ENCODE measurements at places on chromosomes 1 and 21.
A peak's percentile ranks its signal among the peaks of the same experiment; 100 is the strongest.

DNA sequence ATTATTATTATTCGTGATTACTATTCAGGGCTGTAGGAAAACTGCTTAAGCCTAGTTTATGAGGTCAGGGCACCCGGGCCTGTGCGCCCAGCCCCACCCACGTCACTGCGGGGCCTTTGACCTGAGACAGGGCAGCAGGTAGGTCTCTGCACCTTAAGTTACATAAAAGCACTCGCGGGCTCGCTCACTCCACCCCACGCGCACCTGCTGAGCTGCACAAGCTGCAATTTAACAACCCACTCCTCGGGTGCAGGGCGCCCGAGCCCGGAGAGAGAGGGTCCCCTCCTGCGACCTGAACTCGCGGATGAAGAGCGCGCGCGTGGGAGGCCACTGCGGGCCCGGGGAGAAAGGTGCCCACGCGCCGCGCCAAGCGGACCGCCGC lies 477 bp downstream of the ICMT start:
- peak; percentile 10 for DNase-seq

- no peak for DNase-seq
Measured at GRCh38 chr1:230612651-230613050, 29.6 kb upstream of the COG2 start.

- DNase-seq = no peak
Measured at GRCh38 chr1:66346057-66346795, 187.7 kb upstream of the SGIP1 start.

- no peak for DNase-seq
Measured at GRCh38 chr1:48030696-48031365, 33.6 kb upstream of the TRABD2B start.

DNA sequence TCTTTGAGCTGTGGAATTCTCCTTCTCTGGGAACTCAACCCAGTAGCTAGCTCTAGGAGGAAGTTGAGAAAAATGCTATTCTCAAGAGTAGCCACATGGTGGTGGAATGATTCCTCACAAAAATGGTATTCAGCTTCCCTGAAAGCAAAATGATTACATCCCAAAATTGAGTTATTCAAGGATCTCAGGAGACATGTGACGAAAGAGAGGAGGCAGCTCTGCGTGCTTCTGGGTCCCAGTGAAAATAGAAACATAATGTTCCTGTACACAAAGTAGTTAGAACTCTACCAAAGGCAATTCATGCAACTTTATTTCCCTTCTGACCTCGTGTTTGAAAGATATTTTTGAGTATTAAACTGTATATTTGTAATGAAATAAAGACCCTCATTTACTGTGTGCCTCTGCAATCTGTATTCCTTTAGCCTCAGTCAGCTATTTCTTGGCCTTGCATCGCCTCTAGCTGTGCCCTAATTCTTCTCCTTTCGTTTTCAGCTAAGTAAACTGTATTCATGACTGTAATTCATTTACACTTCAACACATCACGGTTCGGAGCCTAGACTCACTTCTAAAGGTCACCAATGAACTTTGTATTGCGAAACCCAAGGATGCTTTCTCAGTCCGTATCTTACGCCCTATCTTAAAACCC lies 167.3 kb downstream of the FASLG start:
- peak; percentile 38 for DNase-seq

GRCh38 chr21:41282412-41282811 lies 34.2 kb upstream of the FAM3B start:
- no peak for DNase-seq

DNA sequence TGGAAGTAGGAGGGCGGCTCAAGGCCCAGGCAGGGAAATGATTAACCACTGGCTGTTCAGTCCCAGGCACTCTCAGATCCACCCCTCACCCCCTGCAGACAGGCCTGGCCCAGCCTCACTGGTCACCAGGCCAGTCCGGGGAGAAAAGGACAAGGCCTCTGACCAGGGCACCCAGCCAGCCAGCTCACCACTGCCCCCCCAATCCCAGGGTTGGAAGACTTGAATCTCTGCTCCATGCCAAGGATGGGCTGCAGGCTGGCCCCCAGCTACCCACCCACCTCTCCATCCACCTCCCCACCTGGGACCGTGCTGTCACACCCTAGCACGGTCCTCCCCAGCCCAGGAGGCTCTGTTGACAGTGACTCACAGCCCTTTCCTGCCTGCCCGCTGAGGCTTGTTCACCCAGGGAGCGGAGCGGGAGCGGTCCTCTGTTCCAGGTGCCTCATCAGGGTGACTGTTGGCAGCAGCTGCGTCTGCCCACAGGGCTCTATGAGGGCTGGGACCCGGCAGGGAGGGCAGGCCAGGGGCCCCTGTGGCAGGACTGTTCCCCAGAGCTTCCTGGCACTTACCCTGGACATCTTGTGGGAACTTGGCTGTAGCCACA lies 2.2 kb downstream of the LAD1 start:
- no peak for DNase-seq

DNA sequence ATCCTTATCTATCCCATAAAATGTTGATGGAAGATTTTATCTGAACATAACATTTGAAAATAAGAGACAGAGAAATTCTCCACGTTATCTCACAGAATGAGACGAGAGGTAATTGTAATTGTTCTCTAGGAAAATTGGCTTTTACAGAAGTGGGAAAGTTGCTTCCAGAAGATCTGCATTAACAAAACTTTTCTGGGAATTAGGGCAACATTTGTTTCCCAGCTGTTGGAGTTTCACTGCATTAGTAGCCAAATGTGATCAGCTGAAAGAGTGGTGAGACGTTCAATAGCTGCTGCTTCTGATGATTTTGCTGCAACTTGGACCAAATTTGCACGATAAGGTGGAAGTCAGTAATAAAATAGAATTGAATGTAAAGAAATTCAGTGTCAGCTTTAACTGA lies 7.6 kb downstream of the CHODL start:
- no peak for DNase-seq

GRCh38 chr1:32716312-32717148 lies 14.0 kb upstream of the SYNC start:
- DNase-seq = peak; percentile 53

DNA sequence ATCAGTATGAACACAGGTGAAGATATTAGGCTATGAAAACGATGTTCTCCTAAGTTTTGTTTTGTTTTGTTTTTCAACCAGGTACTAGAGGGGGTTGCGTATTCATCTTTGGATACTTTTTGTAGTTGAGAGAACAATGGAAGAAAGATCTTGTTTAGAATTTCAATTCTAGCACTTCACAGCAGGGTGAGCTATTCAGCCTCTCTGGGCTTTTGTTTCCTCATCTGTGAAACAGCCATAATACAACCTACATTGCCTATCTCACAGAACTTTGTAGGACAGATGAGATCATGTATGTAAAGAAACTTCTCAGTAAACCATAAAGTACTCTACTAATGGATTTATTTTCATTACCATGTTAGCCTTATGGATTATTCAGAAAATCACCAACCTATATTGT lies 199.5 kb downstream of the GPATCH2 start:
- DNase-seq = no peak

DNA sequence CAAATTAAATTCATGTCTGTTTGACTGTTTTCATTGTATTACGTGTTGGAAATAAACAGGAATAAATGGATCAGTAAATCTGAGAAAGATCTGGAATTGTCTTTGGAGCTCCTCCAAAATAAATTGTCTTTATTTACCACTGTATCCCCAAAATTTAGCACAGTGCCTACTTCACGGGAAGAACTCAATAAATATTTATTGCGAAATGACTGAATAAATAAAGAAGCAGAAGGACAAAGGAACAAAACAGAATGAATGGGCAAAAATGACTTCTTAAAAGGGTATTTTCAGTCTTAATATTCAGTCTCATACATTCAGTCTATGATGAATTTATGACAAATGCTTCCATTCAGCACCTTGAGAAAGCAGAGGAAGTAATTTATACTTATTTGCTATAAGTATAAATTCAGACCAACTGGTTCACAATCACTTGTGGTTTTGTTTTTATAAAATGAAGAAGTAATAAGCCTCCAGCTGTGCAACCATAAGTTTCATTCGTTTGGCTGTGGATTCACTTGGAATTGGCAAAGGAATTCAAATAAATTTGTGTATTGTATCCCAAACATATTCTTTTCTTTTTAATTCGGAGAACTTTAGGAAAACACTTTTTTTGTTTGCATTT lies 19.2 kb upstream of the PRKAA2 start:
- no peak for DNase-seq

GRCh38 chr1:222627232-222627631 lies 9.3 kb downstream of the MIA3 start:
- no peak for DNase-seq

GRCh38 chr1:182129398-182129797 lies 67.9 kb upstream of the ZNF648 start:
- no peak for DNase-seq

- DNase-seq = no peak
Measured at GRCh38 chr1:219574484-219575087, 38.3 kb downstream of the ZC3H11B start.

- peak; percentile 93 for DNase-seq
Measured at GRCh38 chr1:153967107-153967999, at the start of gene CREB3L4. Gene CREB3L4 (plus strand): TSS chr1:153967902. CDS start chr1:153968526, 624 bp downstream.

DNA sequence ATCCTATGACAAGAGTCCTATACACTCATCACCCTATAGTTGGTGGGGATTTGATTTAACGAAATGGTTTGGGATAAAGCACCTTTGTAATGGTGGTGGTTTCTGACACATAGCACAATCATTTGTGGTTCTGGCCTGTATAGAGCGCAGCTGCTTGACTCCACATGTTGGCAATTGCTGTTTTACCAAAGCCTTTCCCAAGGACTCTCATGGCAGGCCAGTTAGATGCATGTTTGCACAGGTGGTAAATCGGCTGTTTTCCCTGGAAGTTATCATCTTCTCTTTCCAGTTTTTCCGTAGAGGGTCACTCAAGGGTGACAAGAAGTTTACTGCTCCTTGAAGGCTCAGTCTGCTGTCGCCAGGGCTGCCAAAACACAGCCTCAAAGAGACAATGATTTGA lies 17.1 kb upstream of the XPR1 start:
- no peak for DNase-seq

DNA sequence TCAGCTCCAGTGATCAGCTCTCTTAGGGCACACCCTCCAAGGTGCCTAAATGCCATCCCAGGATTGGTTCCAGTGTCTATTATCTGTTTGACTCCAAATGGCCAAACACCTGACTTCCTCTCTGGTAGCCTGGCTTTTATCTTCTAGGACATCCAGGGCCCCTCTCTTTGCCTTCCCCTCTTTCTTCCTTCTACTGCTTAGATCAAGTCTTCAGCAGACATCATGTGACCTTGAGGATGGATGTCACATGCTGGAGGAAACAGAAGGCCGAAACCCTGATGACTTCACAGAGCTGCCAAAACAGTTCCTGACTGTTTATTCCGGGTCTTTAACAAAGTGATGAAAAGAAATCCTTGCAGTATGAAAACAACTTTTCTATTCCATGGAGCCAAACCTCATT lies 24.4 kb upstream of the WDR26 start:
- DNase-seq = no peak

DNA sequence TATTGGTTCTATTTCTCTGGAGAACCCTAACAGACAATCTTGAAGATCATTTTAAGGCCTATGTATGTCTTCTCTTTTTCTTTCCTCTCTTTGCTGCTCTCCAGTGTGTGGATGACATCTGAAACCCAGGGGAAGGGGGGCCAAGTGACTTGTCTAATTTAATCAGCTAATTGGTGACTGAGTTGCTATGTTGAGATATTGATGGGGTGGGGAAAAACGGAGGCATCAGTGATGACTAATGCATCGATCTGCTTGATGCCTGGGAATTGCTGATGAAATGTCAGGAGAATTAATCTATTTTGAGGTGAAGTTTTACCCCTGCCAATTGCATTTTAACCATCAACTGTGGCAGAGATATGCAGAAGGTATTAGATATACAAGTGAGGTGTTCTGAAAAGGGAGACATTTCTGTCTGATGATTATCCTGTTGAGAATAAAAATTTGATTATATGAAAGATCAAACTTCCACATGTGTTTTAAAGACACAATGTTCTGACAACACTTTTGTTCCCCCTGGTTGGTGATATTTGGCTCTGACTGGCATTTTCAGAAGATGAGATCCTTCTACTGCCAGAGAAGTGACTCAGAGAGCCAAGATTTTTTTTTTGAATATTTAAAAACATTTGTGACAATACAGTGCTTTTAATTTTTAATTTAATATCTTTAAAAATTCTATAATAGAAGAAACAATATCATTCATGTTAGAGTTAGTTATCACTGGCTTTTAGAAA lies 18.7 kb upstream of the PTGFR start:
- DNase-seq = no peak

DNA sequence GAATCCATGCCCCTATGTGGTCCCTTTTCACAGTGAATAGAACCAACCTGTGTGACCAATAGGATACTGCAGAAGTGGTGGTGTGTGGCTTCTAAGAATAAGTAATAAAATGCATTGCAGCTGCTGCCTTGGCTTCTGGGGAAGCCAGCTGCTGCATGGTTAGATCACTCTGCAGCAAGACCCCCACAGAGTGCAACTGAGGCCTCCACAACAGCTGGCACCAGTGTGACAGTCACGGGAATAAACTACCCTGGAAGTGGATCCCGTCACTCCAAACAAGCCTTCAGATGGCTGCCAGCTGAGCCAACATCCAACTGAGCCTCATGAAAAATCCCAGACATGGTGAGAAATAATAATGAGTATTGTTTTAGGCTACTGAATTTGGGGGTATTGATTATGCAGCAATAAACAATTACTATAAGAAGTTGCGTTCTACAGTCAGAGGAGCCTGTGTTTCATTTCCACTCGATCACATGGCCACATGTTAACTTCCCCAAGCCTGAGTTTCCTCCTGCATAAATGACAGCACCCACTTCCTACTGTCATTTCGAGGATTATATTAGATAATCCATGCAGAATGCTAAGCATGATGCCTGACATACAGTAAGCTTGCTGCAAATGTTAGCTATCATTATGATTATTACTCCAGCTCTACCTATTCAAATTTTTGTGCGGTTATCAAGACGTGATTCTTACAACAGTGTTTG lies 20.8 kb upstream of the COG2 start:
- no peak for DNase-seq

DNA sequence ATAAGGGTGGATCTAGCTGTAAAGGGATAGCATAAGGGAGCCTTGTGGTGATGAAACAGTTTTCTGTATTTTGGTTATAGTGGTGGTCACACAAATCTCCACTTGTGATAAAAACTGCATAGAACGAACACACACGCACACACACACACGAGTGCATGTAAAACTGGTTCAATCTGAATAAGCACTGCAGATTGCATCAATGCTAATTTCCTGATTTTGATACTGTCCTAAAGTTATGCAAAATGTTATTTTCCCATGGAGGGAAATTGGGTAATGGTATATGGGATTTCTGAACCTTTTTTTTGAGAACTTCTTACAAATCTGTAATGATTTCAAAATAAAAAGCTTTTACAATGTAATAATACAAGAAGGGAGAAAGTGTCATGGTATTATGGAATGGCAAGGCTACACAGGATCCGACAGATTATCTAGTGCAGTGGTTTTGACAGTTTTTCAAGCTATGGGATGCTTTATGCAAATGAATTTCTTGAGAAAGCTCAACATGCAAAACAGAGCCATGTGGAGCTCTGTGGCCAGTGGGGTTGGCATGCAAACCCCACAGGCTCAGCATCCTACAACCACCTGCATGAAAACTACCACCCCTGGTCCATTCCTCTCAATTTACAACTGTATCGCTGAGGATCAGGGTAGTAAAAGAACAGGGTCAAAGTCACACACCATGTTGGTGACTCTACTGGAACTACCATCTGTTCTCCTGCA lies 18.8 kb downstream of the SLC41A1 start:
- no peak for DNase-seq

- no peak for DNase-seq
Measured at GRCh38 chr1:31639543-31639942, 5.1 kb downstream of the PEF1 start.

Data from CD4-positive, alpha-beta T cell treated with Interleukin-17A for 1 hour (primary cell).